ENCODE measurements at places on chromosomes 3 and 15.

DNA sequence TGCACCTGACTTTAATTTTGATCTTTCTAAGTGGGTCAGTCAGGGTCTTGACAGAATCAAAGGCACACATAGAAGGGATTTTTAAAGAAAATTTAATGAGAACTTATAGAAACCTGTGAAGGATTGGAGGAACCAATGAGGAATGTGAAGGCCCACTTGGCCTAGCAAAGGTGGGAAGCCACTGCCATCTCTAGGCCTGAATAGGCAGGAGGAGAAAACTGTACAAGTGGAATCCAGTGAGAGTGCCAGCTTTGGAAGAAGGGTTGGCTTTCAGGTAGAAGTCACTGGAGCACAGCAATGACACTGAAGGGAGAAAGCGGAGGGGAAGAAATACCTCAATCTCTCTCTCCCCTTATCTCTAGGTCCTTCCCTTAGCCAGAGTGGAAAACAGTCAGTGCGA lies 380.7 kb upstream of the KCNMB2 start:
- DNase-seq = no peak

GRCh38 chr3:161579395-161580126 lies 83.0 kb downstream of the OTOL1 start:
- DNase-seq = no peak

DNA sequence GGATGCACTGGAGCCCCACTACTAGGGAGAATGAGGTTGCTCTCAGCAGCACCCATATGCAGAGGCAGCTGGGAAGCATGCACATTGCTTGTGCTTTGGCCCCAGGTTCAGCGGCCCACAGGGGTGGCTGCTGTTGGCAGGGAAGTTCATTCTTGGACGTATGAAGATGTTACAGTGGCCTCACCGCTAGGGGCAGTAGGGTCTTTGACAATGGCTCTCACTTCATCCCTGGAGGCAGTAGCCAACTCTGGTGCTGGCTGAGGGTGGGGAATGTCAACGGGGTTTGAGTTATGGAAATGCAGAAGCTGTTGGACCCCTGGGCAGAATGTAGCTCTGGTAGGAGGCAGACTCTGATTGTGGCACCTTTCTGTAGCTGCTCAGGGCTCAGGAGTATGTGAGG lies 279.9 kb downstream of the SCAPER start:
- peak; percentile 36 for DNase-seq

DNA sequence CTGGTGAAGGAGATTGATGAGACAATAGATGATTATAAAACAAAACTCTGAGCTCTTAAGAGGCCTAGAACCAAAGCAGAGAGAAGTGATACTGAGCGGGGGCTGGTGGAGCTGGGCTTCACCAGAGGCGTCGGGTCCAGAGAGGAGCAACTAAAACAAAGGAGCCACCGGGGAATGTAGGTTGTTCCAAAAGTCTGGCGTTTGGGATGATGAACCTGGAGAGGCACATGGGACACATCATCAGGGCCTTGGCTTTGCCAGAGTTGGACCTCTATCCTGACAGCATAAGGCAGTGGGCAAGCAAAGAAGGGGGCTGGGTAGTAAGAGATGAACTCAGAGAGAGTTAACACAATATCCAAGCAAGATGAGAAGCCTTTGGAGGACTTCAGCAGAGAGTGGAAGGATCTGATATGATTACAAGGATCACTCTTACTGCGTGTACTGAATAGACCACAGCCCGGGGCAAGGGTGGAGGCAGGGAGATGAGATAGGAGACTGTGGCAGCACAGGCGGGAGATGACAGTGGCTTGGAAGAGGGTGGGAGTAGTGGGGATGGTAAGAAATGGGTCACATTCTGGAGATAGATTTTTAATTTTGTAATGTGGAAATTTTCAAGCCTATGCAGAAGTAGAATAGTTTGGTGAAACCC lies 36.0 kb upstream of the RASA2 start:
- no peak for DNase-seq

GRCh38 chr3:54003136-54003535 lies 111.5 kb upstream of the SELENOK start:
- DNase-seq = no peak

- peak; percentile 43 for DNase-seq
Observed at GRCh38 chr3:185153171-185153771, 411 bp upstream of the C3orf70 start.

- DNase-seq = no peak
Observed at GRCh38 chr15:92531406-92531805, 124.2 kb downstream of the FAM174B start.

DNA sequence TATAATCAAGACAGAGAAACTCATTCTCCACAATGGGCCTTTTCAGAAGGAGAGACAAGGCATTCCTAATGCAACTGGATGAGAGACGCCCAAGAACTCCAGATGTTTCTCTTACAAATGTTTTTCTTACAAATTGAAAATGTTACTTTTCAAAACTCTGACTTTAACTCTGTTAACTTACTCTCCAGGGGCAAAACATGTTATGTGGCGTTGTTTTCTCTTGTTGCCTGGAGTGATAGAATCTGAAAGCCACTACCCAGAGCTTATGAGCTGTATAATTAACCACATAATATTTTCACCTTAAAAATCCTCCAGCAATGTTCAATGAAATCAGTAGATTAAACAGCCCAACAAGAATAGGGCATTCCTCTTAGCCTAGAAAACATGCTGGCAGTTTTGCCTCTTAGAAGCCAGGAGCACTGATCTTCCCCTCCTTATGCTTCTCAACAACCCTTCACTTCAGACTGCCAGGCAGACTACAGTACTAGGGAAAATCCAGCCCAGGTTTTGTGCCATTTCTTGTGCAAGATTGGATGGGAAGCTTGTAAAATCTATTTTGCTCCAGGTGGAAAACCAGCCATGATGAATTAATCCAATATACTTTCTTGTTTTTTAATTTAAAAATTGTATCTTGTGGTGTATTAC lies 186.7 kb upstream of the GADL1 start:
- no peak for DNase-seq

DNA sequence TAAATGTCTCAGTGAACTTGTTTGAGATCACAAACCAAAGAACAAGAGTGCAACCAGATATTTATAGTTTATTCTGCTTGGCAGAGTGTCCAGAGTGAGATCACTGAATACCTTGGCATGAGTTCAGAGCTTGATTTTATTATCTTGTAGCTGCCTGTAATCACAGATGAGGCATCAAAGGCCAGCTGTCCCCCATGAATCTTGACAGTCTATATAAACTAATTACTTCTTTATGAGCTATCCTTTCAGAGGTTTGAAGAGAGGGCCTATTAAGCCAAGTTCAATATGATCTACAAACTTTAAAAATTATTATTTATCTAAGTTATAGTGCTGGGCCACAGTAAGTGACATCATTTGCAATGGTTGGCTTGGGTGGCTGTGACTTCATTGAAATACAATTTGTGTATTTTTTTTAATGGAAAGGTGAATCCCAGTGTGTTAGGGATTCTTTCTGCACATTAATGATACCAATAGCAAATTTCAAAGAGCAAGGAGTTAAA lies 251.5 kb downstream of the CLSTN2 start:
- DNase-seq = no peak

DNA sequence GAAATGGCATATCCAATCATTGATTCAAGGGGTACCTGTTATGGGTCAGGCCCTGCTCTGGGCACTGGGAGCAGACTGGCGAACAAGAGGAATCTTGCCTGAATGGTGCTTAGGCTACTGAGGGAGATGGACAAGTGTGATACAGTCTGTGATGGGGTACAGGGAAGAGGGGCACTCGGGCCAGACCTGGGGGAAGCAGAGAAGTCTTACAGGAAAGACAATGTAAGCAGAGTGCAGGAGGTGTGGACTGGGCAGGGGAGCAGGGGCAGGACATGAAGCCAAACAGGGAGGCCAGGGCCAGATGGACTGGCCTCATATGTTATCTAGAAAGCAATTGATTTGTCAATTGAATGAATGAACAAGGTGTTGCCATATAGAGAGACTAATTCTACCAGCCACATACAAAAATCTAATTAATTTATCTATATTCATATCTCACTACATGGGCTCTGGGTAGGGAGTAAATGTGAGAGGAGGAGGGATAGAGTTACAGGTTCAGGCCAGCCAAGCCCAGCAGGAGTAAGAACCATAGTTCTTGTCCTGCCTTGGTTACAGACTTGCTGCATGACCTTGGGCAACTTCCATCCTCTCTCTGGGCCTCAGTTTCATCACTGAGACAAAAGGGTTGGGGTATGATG lies 3.6 kb upstream of the IGDCC4 start:
- no peak for DNase-seq

- DNase-seq = no peak
Observed at GRCh38 chr3:86978111-86978551, 12.8 kb downstream of the VGLL3 start.

DNA sequence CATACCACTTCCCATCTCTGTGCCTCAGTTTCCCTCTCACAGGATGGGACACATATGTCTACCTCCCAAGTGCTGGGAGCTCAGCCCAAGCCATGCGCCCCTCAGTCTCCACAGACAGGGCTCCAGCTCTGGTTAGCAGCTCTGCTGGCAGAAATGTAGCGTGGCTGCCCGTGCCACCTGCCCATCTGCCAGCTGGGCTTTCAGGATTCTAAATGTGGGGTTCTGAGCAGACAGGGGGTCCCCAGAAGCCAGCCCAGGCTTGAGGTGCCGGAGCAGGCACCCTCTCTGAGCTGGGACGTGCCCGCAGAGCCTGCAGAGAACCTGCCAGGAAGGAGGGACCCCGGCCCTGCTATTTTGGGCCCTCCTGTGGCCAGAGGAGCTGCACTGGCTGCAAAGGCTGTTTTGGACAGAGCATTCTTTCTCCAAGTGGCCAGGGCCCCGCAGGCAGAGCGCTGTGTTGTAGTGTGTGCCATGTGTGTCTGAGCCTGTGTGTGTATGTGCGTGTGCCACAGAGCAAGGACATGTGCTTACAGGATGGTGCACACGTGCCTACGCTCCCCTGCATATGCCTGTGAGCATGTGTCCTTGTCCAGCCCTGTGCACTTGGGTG lies 31.7 kb downstream of the PSTPIP1 start:
- DNase-seq = no peak

DNA sequence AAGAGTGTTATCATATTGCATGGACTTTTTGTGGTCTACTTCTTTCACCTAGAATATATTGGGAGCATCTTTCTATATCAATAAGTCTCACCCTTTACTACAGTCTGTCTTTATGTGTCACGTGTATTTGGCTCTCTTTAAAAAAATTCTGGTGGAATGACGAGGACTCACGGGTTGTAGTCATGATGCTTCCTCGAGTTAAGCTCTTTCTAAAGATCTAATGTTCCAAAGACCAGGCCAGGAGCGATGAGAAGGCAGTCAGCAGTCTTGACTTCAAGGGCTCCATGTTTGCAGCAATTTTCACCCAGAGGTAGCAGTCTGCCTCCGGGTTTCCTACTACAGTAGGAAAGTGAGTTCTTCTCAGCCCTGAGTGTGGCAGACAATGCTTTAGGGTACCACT lies 88.9 kb downstream of the FRMD4B start:
- no peak for DNase-seq

All from ELF-1 (cell line).